ENCODE measurements at places on chromosomes 3 and 15. TPM values are rescaled to one million over a fixed set of nuclear protein-coding genes. Genes with fewer than 3 reads are reported as not detected.

Gene RBSN
- 4.3 TPM for total RNA-seq

Gene ECE2
- not detected for total RNA-seq

Gene IL5RA
- total RNA-seq: not detected

Gene RPL32
- 1,389 TPM for total RNA-seq

Gene FEZF2
- total RNA-seq: not detected

Gene ROPN1
- not detected for total RNA-seq
